ENCODE measurements at places on chromosomes 4 and X.

- DNase-seq, result no peak
Measured at GRCh38 chrX:138945219-138945618, 233.7 kb upstream of the FGF13 start.

DNA sequence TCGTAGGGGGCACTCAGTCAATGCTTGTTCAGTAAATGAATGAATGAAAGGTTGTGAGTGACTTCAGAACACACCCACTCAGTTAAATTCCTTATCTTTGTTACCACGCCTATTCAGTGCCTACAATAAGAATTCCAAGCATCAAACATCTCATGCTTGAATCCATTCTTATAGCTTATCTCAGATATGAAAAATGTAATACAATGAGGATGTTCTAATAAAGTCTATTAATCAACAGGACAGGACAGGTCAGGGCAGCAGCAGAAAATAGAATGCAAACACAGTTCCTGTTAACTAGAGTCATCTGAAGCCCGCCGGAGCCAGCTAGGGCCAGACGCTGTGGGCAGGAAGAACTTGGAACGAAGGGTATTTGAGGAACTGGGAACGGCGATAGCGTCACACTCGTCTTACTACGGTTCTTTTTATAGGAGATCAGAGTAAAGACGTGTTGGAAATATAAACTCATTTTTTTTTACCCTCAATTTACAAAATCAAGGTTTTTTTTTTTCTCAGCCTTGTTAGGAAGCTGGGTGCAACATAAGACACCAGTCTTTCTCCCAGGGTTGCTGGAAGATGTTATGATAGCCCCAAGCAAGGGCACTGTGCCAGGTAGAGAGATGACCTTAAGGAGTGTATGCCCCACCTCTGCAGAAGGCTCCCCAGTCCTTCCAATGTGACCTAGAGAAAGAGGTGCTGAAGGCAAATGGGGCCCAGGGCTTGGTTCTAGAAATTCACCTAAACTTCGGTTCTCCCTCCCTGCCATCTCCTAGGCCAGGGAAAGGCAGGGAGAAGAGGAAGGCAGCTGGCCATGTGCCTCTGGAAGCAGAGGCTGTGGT, 48.3 kb downstream of the SEL1L3 start:
- DNase-seq, result peak; percentile 17

DNA sequence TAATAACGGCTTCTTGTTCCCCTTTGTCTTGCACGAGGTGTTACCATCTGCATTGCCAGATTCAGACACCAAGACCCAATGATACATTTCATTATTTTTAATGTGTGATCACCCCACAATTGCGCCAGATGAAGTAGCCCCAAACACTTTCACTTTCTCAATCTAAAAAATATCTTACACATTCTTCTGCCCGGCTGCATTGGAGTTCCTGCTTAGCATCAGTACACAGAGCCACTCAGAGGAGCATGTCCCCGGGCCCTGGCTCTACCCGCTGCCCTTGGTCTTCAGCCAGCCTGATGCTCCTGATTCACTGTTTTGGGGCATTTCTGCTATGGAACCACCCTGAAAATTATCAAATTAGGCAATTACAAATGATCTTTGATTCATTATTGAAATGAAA, 66.0 kb upstream of the TENM3 start:
- no peak for DNase-seq

DNA sequence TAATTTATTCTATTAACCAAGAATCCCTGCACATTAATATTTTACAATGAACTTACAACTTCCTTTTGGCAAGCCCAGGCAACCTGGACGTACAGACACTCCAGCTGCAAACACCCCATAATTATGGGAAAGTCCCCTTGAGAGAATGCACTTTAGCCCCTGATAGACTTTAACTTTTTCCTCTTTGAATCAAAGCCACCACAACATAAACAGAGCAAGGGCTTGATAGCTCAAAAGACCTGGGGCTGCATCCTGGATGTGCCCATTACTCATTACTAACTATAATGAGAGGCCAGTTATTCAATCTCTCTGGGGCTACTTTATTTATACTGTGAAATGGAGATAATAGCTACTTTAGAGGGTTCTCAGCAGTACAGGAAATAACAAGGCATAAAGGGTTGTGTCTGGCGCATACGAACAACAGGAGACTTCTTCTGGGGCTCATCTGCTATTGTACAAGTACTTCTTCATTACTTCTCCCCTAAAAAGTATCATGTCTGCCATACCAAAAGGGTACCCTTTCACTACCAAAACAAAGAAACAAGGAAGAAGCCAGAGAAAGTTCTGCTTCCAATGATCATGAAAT, 54.9 kb downstream of the CASK start:
- DNase-seq, result no peak

- no peak for DNase-seq
Measured at GRCh38 chrX:149688552-149688951, 23.3 kb upstream of the MAGEA11 start.

- peak; percentile 6 for DNase-seq
Measured at GRCh38 chr4:179465131-179465797, 2023.0 kb upstream of the AGA start.

DNA sequence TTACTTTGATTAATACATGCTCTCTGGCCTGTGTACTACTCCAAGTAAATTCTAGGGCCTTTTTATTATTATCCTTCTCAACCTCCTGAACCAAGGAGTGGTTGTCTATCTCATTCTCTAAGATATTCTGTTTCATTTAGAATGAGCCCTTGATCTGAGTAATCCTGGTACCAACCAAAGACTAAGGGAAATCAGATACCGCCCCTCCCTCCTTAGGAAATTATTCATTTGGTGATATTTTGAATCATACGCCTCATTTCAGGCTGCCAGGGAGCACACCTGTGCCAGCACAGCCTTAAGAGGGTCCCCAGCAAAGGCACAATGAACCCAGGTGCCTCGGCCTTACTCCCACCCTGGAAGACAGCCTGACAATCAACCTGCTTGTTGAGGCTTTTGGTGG, 73.2 kb upstream of the STARD8 start:
- no peak for DNase-seq

GRCh38 chr4:6873792-6874461, 35.7 kb upstream of the TBC1D14 start:
- peak; percentile 68 for DNase-seq

DNA sequence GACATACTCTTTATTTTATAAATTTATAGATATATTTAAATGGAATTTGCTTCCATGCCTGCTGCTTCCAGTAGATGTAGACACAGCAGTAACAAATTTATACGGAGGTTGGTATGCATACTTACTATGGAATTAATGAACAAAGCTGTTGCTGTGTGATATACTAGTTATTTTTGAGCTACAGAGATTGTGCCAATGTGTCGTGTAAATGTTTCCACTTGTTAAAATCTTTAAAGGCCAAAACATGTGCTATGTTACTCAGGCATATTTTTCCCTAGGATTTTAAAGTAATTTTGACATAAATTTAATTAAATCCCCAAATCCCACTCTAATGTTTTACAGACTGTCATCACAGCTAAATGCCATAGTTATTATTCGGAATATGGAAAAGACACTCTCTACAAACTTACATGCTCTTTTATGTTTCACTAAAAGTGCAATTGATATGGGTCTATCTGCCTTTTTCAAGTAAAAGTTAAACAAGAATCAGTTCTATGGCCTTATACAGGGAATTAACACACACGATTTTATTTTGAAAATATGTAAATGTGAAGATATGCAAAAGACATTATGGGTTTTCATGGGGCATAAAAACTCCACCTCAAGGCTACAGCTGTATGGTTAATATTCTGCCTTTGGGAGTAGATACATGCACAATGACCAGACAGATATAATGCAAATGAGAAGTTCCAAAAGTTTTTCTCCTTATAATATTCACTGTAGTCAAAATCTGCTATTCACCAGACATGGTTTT, 256.8 kb downstream of the FSTL5 start:
- DNase-seq, result no peak

DNA sequence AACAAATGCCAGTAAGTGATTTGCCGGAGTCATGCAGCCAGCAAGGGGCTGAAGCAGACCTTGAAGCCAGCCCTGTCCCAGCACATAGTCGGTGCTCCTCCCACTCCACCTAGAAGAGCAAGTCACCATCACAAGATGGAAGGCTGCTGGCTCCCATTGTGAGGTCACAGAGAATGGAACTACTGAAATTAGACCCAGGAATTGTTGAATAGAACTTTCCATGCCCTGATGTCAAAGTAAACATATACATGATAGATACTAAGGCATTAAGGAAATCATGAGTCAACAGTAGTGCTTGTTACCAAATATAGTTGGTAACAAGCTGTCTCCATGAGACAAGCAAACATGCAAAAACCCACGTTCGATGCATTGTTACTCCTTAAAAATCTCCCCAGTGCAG, 177.1 kb upstream of the MID1 start:
- DNase-seq, result no peak

DNA sequence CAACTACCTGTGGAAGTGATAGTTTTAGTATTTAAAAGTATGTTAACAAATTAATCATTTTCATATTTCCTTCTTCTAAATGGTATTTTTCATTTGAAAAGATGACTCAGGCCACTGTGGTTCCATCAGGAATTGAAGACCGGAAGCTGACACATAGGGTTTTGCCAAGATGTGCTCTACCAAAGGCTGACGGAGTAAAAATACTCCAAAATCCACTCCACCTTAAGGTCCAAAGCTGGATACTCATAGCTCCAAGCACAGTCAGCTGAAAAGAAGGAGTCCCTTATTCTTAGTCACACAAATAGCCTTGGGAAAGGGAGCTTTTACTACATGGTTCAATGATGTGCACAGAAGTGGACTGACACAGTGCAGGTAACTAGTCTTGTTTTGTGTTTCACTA, 472.0 kb downstream of the ARAP2 start:
- DNase-seq, result no peak

DNA sequence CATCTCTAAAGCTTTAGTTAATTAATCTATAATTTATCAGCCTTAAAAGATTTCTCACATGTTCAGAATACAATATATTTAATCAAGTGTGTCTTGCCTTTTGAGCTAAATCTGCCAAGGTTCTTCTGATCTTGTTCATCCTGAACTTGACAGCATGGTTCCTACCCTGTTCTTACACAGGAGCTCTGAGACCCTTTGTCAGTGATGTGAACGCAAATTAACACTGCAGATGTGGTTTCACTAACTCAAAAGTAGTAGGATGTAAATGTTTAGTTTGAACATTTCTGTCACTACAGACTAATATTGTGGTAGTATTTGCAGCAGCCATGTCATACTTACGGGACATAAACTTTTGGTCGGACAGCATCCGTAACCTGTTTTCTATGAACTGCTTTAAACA, 59.4 kb downstream of the SMARCAD1 start:
- no peak for DNase-seq

DNA sequence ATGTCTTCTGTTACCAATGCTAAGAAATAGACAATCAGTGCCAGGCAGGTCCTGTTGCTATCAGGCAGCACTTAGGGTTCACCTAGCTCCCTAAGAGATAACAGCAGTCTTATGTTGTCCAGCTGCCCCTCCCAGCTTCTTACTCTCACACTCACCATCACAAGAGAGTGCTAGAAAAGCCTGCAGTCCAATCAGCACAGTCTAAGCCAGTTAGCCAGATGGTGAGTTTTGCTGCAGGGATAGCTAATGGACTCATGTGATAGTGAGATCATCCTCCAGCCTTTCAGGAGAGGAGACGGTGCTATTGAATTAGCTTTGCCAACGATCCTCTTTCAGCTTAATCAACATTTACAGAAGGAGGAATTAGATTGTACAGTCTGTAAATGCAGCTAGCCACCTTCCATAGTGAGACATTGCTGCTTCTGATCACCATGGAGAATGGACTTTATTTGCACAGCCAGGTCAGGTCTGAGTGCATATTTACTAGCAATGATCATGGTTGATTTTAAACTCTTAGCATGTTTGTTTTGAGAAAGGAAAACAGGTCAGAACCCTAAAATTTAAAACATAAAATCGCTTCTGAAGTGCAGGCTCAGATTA, 438.3 kb downstream of the CENPC start:
- DNase-seq, result no peak

DNA sequence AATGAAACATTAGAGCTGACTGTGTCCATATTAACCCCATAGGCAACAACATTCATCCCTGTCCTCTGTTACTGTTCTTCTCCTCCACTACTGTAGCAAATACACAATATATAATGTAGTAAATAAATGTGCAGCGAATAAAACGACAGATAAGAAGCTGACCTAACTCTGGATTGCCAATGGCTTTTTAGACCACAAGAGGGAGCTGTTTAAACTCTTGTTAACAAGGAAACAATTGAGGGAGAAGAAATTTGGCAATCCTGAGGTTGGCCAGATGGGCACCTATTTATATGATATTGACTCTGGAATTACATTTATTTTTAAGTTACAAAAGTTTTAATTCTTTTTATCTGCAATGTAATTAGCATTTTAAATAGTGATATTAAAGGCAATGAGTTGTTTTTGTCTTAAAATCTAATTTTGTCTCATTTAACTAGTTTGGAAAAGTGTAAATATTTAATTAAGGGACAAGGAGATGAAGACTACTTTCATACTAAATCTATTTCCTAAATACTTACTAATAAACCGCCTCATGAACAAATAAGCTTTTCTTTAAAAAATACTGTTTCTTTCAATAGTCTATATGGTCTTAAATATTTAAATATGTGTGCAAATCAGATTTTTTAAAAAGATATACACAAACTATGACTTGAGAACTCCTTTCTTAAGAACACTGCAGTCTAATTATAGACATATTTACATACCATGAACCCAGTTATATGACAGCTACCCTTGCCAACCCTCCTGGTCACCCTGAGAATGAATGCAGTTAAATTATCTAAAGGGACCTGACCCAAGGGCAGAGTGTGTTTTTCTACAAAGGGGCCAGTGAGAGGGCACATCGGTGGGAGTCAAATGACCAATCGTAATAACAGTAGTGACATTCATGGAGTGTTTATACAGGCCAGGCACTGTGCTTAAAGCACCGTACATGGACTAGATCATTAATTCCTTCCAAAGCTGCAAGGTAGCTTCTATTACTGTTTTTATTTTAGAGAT, 52.9 kb upstream of the HPF1 start:
- peak; percentile 84 for DNase-seq

DNA sequence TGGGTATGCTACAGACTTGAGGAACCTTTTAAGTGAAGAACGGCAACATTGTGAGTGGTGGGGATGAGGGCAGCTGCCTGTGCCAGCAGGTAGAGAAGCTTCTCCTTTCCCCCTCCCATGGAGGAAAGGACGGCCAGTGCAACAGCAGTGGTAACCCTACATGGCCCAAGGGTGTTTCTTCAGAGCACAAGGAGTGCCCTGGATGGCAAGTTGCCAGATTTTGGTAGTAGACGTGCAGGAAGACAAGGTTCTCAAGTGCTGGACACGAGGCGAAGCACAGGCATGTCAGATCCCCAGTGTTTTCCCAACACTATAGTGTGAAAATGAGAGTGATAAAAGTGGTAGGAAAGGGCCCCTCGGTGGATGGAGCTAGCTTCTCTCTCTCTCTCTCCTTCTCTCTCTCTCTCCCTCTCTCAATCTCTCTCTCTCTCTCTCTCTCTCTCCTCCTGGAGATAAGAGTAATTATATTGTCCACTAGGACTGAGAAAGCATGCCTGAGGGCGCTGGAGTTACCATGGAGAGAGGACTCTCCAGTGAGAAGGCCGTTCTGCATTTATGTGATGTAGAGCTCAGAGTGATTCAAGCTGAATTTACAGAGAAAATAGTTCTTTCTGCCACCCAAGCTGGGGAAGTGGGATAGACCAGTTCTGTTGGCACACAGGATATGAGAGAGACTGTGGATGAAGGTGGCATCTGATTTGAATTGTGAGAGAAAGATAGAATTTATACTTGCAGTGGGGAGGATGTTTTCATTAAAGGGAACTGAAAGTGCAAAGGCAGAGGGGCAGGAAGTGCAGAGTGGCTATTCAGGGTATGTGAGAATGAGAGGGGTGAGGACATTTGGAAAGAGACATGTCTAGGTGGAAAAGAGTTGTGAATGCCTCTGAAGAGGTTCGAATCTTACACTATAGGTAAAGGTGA, 25.7 kb upstream of the TRPC3 start:
- DNase-seq, result peak; percentile 6
